ENCODE measurements at places on chromosomes 3 and 15. TPM values are rescaled to one million over a fixed set of nuclear protein-coding genes. Genes with fewer than 3 reads are reported as not detected.

- no peak overlapping the region for H3K4me3 ChIP-seq
- H3K36me3 ChIP-seq, result no peaks in the 10 kb centered on the region
- no peaks in the 10 kb centered on the region for H3K27me3 ChIP-seq
- no peaks in the 10 kb centered on the region for H3K4me1 ChIP-seq
- no peak overlapping the region for H3K27ac ChIP-seq
- no peak for DNase-seq
Measured at GRCh38 chr15:44082558-44083157, 112.4 kb downstream of the FRMD5 start.

DNA sequence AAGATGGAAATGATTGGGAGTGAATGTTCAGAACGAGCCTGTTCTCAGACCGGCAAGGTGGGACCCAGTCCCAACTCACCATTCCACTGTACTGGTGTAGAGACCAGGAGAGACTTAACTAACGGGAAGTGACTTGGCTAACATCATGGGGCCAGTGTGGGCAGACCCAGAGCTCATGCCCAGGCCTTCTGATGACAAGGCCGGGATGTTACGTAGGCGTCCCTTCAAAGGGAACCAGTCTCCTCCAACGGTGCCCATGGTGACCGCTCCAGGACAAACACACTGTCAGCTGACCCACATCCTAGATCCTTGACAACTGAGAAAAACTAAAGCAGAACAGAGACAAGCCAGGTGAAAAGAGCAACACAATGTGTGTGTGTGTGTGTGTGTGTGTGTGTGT is 128.4 kb upstream of the HACD2 start:
- no peak for DNase-seq
- no peaks in the 10 kb centered on the region for H3K4me1 ChIP-seq
- no peak overlapping the region for H3K27ac ChIP-seq
- H3K4me3 ChIP-seq, result no peak overlapping the region
- peaks cover 70% of the 10 kb centered on the region for H3K27me3 ChIP-seq
- H3K36me3 ChIP-seq, result no peaks in the 10 kb centered on the region

DNA sequence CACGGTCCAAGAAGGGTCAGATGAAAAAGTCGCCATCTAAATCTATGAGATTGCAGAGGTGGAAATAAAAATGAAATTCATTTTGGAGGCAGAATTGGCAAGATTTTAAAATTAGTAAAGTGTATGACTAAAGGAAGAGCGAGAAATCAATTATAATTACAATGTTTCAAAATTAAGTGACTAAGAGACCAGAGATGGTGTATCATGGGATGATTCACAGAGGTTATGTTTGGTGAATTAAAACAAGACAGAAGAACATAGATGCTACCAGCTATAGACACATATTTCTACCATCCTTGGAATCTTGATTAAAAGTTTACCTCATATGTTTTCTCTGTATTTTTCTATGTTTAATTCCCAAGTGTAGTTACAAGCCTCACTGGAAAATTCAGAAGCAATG is 308.9 kb upstream of the DNAJC19 start:
- no peaks in the 10 kb centered on the region for H3K4me1 ChIP-seq
- no peaks in the 10 kb centered on the region for H3K27me3 ChIP-seq
- no peak overlapping the region for H3K4me3 ChIP-seq
- no peak overlapping the region for H3K27ac ChIP-seq
- DNase-seq, result no peak

GRCh38 chr3:72903004-72903403 is 15.2 kb downstream of the GXYLT2 start:
- DNase-seq, result peak; percentile 67
- no peaks in the 10 kb centered on the region for H3K27me3 ChIP-seq
- H3K36me3 ChIP-seq, result no peaks in the 10 kb centered on the region
- H3K4me3 ChIP-seq, result no peak overlapping the region
- H3K27ac ChIP-seq, result no peak overlapping the region

DNA sequence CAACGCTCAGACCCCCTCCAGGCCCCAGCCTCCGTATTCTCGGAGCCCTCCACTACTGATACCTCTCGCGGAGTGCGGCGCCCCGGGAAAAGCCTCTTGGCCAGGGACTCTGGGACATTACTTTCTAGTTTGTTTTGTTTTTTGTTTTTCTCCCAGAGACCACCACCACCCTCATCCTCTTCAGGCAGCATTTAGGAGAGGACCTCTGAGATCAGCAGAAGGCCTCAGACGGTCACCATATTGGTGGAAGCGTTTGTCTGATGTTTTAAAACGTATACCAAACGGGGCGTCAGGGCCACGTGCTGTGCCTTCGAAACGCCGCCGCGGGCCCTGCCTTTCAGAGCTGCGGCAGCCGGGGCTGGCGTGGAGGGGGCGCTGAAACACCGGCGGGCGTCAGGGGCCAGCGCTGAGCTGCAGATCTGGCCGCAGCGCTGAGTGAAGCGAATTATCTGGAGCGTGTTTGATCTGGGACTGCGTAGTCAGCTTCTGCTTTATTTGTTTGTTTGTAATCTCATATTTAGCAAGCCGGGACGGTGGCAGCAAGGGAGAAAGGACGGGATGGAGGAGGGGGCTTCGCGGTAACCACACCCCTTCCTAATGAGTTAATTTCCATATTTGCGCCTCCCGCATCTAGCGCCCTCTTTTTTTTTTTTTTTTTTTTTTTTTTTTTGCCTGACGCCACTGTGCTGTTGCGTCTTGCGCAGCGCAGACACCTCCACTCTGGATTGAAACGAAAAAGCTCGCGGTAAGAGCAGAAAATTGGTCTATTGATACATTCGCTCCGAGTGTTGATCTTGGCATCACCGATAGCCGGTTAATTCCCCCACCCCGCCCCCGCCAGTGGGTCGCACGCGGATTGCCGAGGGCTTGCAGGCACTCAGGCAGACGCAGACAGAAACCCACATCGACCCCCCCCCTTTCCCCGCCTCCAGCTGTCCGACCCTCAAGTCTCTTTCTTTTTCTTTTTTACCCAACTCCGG is 14.9 kb downstream of the SOX2 start:
- peaks cover 99% of the 10 kb centered on the region for H3K27me3 ChIP-seq
- no peaks in the 10 kb centered on the region for H3K36me3 ChIP-seq
- H3K27ac ChIP-seq, result no peak overlapping the region
- peak; percentile 74 for DNase-seq
- peak overlapping the region; percentile 20 for H3K4me3 ChIP-seq

DNA sequence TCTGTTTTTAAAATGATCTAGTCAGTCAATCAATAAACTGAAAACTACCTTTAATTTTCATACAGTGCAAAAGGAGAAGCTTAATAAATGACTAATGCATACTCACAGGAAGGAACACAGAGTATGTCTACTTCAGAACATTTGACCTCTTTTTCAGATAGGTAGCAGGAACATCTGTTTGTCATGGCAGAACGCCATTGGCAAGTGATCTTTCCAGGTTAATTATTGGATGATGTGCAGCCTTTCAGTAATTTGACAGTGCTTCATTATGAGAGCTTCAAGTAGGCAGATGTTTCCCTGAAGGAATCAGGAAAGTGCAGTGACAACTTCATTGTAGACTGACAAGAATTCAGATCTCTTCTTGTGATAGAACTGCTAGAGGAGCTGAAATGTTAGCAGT is 325.0 kb downstream of the OTOL1 start:
- no peak for DNase-seq
- H3K36me3 ChIP-seq, result no peaks in the 10 kb centered on the region
- no peak overlapping the region for H3K27ac ChIP-seq
- no peak overlapping the region for H3K4me3 ChIP-seq
- H3K27me3 ChIP-seq, result no peaks in the 10 kb centered on the region
- no peaks in the 10 kb centered on the region for H3K4me1 ChIP-seq

GRCh38 chr3:171874879-171875278 is 31.7 kb downstream of the TMEM212 start:
- peak overlapping the region; percentile 75 for H3K27ac ChIP-seq
- peaks cover 36% of the 10 kb centered on the region for H3K4me1 ChIP-seq
- no peak overlapping the region for H3K4me3 ChIP-seq
- no peaks in the 10 kb centered on the region for H3K36me3 ChIP-seq

DNA sequence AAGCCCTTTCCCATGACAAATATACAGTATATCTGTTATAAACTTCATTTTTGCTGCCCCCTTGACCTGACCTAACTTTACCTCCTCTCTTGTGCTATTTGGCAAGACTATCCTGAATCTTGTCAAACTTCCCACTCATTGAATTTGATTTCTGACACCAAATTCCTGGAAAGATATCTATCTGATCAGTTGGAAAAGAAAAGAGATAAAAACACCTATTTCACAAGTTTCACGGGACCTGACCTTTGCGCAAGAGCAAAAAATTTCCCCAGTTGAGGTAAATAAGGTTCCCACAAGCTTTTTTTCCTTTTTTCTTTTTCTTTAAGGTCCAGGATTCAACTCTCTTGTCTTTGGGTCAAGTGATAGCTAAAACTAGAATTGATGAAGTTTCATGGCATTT is 189.2 kb upstream of the LPP start:
- no peak overlapping the region for H3K27ac ChIP-seq
- no peaks in the 10 kb centered on the region for H3K4me1 ChIP-seq
- H3K36me3 ChIP-seq, result no peaks in the 10 kb centered on the region
- DNase-seq, result no peak
- H3K27me3 ChIP-seq, result no peaks in the 10 kb centered on the region
- no peak overlapping the region for H3K4me3 ChIP-seq

DNA sequence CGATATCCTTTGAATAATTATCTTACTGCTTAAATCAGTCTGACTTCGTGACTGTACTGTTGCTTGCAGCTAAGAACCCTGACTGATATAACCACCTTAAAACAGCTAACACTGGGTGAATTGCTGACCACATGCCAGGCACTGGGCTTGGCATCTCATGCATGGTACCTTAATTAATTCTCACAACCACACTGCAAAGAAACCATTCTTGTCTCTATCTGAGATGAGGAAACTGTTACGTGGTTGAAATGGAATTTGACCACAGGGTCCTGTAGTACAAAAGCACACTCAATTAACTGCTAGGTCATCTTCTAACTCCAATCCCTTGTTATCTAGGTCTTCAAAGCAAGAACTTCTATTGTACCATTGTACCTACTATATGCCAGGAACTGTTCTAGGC is 92.7 kb upstream of the PRICKLE2 start:
- H3K27me3 ChIP-seq, result no peaks in the 10 kb centered on the region
- H3K27ac ChIP-seq, result no peak overlapping the region
- H3K4me3 ChIP-seq, result no peak overlapping the region
- peaks cover 4% of the 10 kb centered on the region for H3K4me1 ChIP-seq

DNA sequence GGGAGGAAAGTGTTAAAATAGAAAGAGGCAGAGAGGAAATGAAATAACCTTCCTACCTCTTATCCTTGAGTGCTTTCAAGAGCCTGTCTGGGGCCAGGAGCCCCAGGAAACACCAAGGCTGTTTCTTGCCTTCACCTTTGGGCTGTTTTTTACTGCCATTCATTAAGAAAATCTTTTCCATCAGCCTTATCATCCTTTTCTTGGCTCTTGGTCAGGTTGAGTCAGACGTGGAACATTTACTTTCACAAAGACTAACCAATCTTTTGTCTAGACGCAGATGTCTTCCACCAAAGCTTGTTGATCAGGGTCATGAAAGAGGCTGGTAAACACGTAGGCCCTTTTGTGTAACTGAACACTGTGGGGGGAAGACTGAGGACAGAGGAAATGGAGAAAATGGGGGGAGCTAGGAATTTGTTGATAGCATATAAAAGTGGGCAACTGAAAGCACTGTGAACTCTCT is 151.0 kb upstream of the THBS1 start:
- no peaks in the 10 kb centered on the region for H3K27me3 ChIP-seq
- DNase-seq, result peak; percentile 96
- H3K4me3 ChIP-seq, result no peak overlapping the region

- peak overlapping the region; percentile 1 for H3K4me3 ChIP-seq
- DNase-seq, result peak; percentile 68
- no peaks in the 10 kb centered on the region for H3K36me3 ChIP-seq
- H3K4me1 ChIP-seq, result peaks cover 50% of the 10 kb centered on the region
- H3K27ac ChIP-seq, result peak overlapping the region; percentile 42
Measured at GRCh38 chr15:40106203-40107161, 2.2 kb downstream of the BMF start.

GRCh38 chr3:36648241-36649034 is 115.9 kb downstream of the DCLK3 start:
- DNase-seq, result no peak
- no peaks in the 10 kb centered on the region for H3K4me1 ChIP-seq
- no peak overlapping the region for H3K4me3 ChIP-seq
- H3K27me3 ChIP-seq, result no peaks in the 10 kb centered on the region

- peak; percentile 29 for DNase-seq
- H3K4me1 ChIP-seq, result peaks cover 36% of the 10 kb centered on the region
- H3K27me3 ChIP-seq, result no peaks in the 10 kb centered on the region
Measured at GRCh38 chr3:149541091-149541491, 66.6 kb downstream of the TM4SF4 start.

DNA sequence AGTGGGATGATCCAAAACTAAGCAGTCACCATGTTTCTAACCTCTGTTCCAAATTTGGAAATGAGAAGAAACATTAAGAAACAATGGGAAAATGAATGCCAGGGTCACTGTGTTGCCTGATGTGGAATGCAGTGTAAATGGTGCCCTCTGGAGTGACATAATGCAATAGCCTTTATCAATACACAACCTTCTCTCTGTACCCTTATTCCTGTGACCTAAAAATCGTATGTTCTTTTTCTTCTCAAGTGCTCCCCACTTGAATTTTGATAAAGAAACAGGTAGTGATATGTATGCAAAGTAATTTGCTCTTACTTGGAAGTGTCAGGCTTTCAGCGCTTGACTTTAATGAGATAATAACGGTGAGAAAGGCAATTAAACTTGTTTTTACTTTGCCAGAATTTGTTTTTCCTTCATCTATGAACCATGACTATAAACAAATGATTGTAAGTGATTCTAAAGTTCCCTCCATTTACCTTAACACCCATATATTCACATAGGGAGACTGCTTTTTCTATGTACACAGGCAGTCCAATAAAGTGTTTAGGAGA is 145.8 kb upstream of the THRB start:
- peaks cover 3% of the 10 kb centered on the region for H3K4me1 ChIP-seq
- H3K4me3 ChIP-seq, result no peak overlapping the region
- peaks cover 12% of the 10 kb centered on the region for H3K27me3 ChIP-seq
- no peaks in the 10 kb centered on the region for H3K36me3 ChIP-seq
- H3K27ac ChIP-seq, result no peak overlapping the region
- DNase-seq, result peak; percentile 50

GRCh38 chr3:179265875-179266274 is 15.0 kb upstream of the KCNMB3 start:
- no peak overlapping the region for H3K4me3 ChIP-seq
- DNase-seq, result no peak
- no peaks in the 10 kb centered on the region for H3K27me3 ChIP-seq
- H3K27ac ChIP-seq, result no peak overlapping the region
- H3K4me1 ChIP-seq, result peaks cover 5% of the 10 kb centered on the region
- no peaks in the 10 kb centered on the region for H3K36me3 ChIP-seq

- no peaks in the 10 kb centered on the region for H3K36me3 ChIP-seq
- no peak for DNase-seq
Measured at GRCh38 chr15:91965501-91966193, 112.1 kb downstream of the SLCO3A1 start.

SEMA3B gene
- 16.7 TPM for total RNA-seq

ACTRT3 gene
- total RNA-seq, result 1.7 TPM

NR2E3 gene
- 0.09 TPM for total RNA-seq

RBMS3 gene
- total RNA-seq, result 17.5 TPM

SLCO2A1 gene
- 0.49 TPM for total RNA-seq

CAND2 gene
- 50.6 TPM for total RNA-seq

ACAN gene
- total RNA-seq, result 0.67 TPM

GREM1 gene
- 0.09 TPM for total RNA-seq

CCR5 gene
- total RNA-seq, result not detected

SMCO1 gene
- total RNA-seq, result 0.45 TPM

TBC1D21 gene
- not detected for total RNA-seq

ZNF502 gene
- 1.1 TPM for total RNA-seq

BFSP2 gene
- not detected for total RNA-seq

LMAN1L gene
- not detected for total RNA-seq

MCF2L2 gene
- 12.9 TPM for total RNA-seq

SLITRK3 gene
- total RNA-seq, result 0.18 TPM

SEMA3G gene
- 6.5 TPM for total RNA-seq

Data from cardiac muscle cell (in vitro differentiated cells and primary cell).